ENCODE measurements at places on chromosomes 1 and 21. TPM values are rescaled to one million over a fixed set of nuclear protein-coding genes. Genes with fewer than 3 reads are reported as not detected.

GRCh38 chr1:245715291-245715701 lies 560.5 kb downstream of the KIF26B start:
- DNase-seq, result no peak
- no peaks in the 10 kb centered on the region for H3K36me3 ChIP-seq
- no peak overlapping the region for H3K27ac ChIP-seq
- H3K4me3 ChIP-seq, result no peak overlapping the region
- no peaks in the 10 kb centered on the region for H3K4me1 ChIP-seq
- H3K27me3 ChIP-seq, result no peaks in the 10 kb centered on the region

DNA sequence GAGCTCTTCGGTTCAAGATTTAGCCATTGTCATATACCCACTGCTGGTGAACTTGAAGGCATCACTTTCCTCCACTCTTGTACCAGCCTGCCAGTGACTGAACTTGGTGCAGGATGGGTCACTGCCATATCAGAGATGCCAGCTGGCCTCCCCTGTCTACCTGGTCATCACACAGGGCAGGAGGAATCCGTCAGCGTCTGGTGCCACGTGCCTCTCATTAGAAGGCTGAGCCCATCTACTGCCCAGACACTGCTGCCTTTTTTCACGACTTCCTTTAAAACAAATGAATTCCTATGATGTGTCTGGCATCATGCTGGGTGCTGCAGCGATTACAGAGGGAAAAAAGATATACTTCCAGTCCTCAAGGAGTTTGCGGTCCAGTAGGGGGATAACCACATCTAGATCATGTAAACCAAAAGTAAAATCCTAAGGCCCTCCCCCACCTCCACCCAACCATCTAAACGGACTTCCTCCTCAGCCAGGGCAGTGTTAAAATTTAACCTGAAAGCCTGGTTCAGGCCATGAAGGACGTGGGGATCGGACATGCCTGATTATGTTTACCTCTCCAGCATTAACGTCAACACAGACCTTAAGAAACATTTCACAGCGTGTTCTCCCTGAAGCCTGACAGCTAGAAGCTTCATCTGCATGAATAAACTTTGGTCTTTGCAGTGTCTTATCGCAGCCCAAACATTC lies 29.2 kb upstream of the PDE9A start:
- no peak for DNase-seq
- H3K27me3 ChIP-seq, result no peaks in the 10 kb centered on the region
- H3K27ac ChIP-seq, result no peak overlapping the region
- no peaks in the 10 kb centered on the region for H3K36me3 ChIP-seq

DNA sequence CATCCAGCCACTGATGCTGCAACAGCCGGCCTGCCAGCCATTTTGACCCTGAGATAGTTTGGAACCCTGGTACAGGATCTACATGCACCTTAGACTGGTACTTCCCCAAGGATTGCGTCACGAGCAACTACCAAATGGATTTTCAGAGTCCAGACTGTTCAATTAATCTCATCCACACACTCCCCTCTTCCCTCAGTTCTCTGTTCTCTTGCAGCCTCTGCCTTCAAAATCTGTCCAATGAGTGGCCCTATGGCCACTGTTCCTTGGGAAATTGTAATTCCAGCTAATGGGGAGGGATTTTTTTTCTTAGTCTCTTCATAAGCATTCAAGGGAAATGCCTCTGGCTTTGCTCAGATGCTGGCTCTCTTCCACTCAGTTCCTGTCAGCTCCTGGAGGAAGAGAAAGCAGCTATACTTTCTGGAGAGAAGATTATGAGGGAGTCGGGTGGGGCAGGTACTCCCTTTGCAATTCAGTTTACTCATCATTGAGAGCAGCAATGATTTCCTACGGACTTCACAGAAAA lies 19.8 kb upstream of the UAP1 start:
- H3K27me3 ChIP-seq, result no peaks in the 10 kb centered on the region
- no peaks in the 10 kb centered on the region for H3K4me1 ChIP-seq
- no peaks in the 10 kb centered on the region for H3K36me3 ChIP-seq
- no peak overlapping the region for H3K27ac ChIP-seq

OR10R2 gene
- not detected for total RNA-seq

CRABP2 gene
- 0.71 TPM for total RNA-seq

CELA3B gene
- not detected for total RNA-seq

- H3K27me3 ChIP-seq, result no peaks in the 10 kb centered on the region
Measured at GRCh38 chr21:33228455-33228854, 1.3 kb upstream of the IFNAR2 start.

GRCh38 chr1:59695252-59695651 lies 119.5 kb upstream of the HOOK1 start:
- DNase-seq, result no peak
- no peaks in the 10 kb centered on the region for H3K27me3 ChIP-seq
- H3K36me3 ChIP-seq, result no peaks in the 10 kb centered on the region

OLIG2 gene
- not detected for total RNA-seq

GRCh38 chr1:55288245-55288644 lies 73.1 kb upstream of the USP24 start:
- H3K27me3 ChIP-seq, result no peaks in the 10 kb centered on the region
- no peaks in the 10 kb centered on the region for H3K36me3 ChIP-seq
- no peaks in the 10 kb centered on the region for H3K4me1 ChIP-seq
- DNase-seq, result no peak
- H3K4me3 ChIP-seq, result no peak overlapping the region

GRCh38 chr1:172380441-172381244 lies 39.8 kb upstream of the C1orf105 start:
- peak; percentile 55 for DNase-seq
- peak overlapping the region; percentile 9 for H3K4me3 ChIP-seq
- peaks cover 21% of the 10 kb centered on the region for H3K4me1 ChIP-seq
- H3K36me3 ChIP-seq, result no peaks in the 10 kb centered on the region
- no peak overlapping the region for H3K27ac ChIP-seq
- H3K27me3 ChIP-seq, result no peaks in the 10 kb centered on the region

ADAMTS4 gene
- total RNA-seq, result 0.58 TPM

GCSAML gene
- 0.11 TPM for total RNA-seq

DNA sequence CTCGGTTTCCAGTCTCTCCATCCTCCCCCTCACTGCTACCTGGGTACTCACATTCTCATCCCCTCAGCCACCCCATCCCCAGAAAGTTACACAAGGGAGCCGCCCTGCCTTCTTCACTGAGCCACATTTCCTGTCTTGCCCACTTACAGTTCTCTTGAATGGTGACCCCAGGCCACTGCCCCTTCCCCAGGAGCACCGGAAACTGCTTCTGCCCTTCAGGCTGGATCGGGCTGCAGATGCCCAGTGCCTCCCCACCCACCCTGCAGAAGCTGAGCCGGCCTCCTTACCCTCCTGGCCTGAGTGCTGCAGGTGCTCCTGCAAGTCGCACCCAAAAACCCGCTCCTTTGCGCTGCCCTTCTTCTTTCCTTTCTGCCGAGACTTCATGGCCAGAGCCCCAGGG lies 450 bp downstream of the ARHGAP30 start:
- no peaks in the 10 kb centered on the region for H3K36me3 ChIP-seq
- DNase-seq, result no peak
- H3K27me3 ChIP-seq, result no peaks in the 10 kb centered on the region
- H3K4me1 ChIP-seq, result peaks cover 57% of the 10 kb centered on the region
- H3K27ac ChIP-seq, result peak overlapping the region; percentile 88

TMEM82 gene
- total RNA-seq, result not detected

Data from CD8-positive, alpha-beta memory T cell (primary cell).